Left colon (tissue), 2 donors: ENCODE measurements at places on chromosomes 5 and 9. TPM values are rescaled to one million over a fixed set of nuclear protein-coding genes. Genes with fewer than 3 reads are reported as not detected.

OBP2B gene
- not detected for total RNA-seq

CRB2 gene
- 0.92 TPM for total RNA-seq

GRCh38 chr5:118736396-118736795 lies 252.0 kb downstream of the DTWD2 start:
- DNase-seq: no peak

FRMD3 gene
- 23.8 TPM for total RNA-seq

MEIKIN gene
- not detected for total RNA-seq

IGFBPL1 gene
- total RNA-seq: 0.52 TPM

ECM2 gene
- total RNA-seq: 1.1 TPM
